ENCODE measurements at places on chromosomes 1 and 21. TPM values are rescaled to one million over a fixed set of nuclear protein-coding genes. Genes with fewer than 3 reads are reported as not detected.

GRCh38 chr1:41277371-41277975 is 35.4 kb upstream of the SCMH1 start:
- no peak overlapping the region for H3K4me3 ChIP-seq
- H3K27me3 ChIP-seq, result peaks cover 3% of the 10 kb centered on the region
- H3K4me1 ChIP-seq, result no peaks in the 10 kb centered on the region
- H3K36me3 ChIP-seq, result no peaks in the 10 kb centered on the region
- no peak overlapping the region for H3K27ac ChIP-seq

Gene GPX7
- total RNA-seq, result 25.0 TPM

Gene CHD5
- 0.10 TPM for total RNA-seq

Gene INKA2
- 0.70 TPM for total RNA-seq
